ENCODE measurements at places on chromosomes 6 and 20. TPM values are rescaled to one million over a fixed set of nuclear protein-coding genes. Genes with fewer than 3 reads are reported as not detected.

DNA sequence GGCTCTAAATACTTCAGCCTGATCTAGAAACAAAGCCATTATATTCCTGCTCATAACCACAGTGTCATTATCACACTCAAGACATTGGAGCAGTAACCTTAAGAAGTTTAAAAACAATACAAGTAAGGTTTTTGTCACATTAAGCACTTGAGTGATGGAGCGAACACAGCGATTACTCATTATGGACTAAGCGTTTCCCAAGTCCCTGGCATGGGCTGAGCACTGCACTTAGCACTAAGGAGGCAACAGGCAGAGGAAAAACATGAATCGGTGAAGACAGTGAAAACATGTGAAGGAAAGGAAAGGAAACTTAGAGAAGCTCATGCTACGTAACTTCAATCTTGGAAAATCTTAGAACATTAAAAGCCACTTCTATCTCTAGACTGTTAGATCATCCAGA lies 108.7 kb downstream of the SLC24A3 start:
- peak; percentile 25 for DNase-seq

- DNase-seq, result peak; percentile 33
These were observed 95.1 kb downstream of the LIN28B start for GRCh38 chr6:105051941-105052471.

The ADRM1 gene
- 272 TPM for total RNA-seq

- peak; percentile 41 for DNase-seq
These were observed 182.5 kb upstream of the TENT5A start for GRCh38 chr6:81934936-81935335.

The CTAGE9 gene
- not detected for total RNA-seq

The SAMD10 gene
- total RNA-seq, result 1.2 TPM

The PRND gene
- total RNA-seq, result not detected

GRCh38 chr20:20832715-20833114 lies 120.3 kb upstream of the RALGAPA2 start:
- no peak for DNase-seq

DNA sequence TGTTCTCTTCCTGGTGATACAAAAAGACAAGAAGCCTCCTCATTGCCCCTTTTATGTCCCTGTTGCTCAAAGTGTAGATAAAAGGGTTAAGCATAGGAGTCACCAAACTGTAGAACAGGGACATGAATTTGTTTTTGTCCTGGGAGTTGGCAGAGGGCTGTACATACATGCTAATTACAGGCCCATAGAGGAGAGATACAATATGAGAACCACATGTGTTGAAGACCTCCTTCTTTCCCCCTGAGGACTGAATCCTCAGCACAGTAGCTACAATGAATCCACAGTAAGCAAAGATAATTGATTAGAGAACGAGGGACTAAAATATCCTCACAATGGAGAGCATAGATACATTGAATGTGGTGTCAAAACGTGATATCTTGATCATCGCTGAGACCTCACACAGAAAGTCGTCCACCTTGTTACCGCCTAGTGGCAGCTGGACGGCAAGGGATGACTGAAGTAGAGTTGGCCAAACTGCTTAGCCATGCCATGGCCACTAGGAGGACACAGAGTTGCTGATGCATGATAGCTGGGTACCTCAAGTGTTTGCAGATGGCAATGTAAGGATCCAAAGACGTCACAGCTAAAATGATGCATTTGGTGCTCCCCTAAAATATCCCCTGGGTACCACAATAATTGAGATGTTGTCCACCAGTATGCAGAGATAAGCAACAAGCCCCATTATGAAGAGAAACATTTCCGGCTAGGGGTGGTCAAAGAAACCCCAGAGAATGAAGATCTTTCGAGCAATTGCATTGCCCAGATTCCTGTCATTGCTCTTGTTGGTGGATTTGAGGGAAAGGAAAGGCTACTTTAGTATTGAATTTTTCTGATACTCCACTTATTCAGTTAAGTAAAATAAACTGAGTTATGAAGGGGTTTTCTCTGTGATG lies 15.0 kb downstream of the OR2B3 start:
- peak; percentile 50 for DNase-seq

The SLC52A3 gene
- 0.57 TPM for total RNA-seq

DNA sequence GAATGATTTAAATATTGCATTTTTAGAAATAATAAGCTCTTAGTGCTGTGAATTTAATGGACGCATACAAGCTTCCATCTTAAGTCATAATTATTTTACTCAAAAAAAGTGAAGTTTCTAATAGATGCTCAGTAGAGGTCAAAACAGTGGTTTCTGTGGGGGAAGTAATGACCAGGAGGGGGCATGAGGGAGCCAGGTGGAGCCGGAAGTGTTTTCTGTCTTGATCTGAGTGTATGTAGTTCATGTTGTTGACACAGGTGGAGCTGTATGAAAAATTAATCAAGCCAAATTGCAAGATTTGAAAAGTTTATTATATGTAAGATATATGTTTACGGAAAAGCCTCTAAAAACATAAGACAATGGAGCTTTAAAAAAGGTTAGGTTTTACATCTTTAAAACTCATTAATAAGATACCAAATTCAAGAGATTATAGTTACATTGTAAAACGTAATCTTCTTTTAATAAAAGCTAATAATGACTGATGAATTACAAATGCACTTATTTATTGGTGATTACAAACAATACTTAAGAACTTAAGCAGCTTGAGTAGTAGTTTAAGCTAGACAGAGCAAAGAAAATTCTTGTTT lies 68.0 kb downstream of the PLAGL1 start:
- peak; percentile 68 for DNase-seq

- DNase-seq, result no peak
These were observed 371.8 kb upstream of the SULF2 start for GRCh38 chr20:48156951-48157700.

- no peak for DNase-seq
These were observed 140.7 kb upstream of the FLRT3 start for GRCh38 chr20:14478126-14478525.

The MAS1 gene
- total RNA-seq, result not detected

GRCh38 chr20:48332555-48332954 lies 495.2 kb downstream of the PREX1 start:
- DNase-seq, result peak; percentile 79

DNA sequence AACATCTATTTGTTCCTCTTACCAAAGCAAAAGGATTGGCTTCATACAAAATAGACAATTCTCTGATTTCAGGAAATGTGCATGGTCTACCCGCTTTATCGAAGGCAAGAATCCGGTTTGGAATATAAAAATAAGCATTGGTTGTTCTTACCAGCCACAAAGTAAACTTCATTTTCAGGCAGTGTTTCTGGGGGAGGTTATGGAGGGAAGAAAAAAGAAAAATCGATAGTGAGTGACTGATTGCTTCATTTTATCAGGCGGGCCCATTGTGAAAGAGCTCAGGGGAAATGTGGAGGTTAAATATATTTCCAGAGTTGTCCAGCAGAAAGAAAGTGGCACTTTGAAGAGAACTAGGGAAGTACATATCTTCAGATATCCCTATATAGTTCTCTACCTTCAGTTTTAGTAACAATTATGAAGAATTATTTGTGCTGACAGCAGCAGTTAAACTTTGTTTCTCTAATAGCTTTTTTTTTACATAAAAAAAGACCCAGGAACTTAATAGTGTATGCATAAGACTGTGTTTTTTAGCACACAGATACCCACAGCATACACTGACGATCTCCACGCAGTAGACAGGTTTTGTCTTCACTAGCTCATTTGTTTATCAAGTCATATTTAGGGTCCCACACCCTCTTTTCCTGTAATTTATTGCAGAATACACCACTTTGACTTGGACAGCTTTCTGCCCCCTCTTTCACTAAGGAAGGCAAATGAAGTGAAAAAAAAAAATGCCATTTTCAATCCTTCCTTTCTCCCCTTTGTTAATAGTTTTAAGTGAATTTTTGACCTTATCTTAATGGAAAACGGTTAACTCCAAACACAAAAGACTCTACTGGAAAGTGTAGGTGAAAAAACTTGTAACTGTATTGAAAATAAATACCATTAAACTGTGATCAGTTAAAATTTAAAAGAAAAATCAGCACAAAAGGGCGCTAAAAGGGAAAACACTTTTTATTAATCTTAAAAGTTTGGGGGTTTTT lies 2.9 kb downstream of the POU3F2 start:
- DNase-seq, result no peak

- DNase-seq, result no peak
These were observed 120.5 kb downstream of the SULF2 start for GRCh38 chr20:47664744-47665143.

DNA sequence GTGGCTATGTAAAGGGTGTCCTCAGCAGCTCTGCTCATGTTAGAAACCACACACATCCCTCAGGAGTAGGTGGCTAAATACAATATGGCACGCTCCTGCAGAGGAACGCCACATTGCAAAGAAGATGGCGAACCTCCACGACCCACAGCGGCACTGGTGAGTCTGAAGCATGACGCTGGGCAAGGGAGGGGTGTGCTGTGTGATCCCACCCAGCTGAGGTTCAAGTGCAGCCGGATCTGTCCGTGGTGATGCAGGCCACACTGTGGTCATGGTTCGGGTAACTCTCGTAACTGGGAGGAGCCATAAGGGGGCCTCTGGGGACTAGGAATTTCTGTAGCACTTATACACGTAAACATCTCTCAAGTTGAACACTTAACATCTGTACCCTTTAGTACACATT lies 23.4 kb upstream of the APMAP start:
- no peak for DNase-seq

DNA sequence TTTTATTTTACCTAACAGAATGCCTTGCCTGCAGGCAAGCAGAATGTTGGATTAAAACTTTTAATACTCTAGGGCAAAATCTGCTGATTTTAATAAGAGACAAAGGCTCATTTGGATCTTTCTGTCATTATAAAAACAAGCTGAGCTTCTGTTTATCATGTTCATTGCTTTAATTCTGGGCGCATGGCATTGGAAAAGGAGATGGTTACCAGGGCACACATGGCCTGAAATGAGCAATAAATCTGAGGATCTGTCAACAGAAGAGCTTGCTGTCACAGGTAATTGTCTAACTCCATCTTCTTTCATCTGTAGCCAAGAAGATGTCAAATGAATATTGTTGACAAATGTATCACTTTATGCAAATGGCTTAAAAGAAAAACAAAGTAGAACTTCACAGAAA lies 439.6 kb downstream of the DOK5 start:
- DNase-seq, result no peak

GRCh38 chr6:126063512-126064146 lies 77.3 kb downstream of the TRMT11 start:
- peak; percentile 94 for DNase-seq

DNA sequence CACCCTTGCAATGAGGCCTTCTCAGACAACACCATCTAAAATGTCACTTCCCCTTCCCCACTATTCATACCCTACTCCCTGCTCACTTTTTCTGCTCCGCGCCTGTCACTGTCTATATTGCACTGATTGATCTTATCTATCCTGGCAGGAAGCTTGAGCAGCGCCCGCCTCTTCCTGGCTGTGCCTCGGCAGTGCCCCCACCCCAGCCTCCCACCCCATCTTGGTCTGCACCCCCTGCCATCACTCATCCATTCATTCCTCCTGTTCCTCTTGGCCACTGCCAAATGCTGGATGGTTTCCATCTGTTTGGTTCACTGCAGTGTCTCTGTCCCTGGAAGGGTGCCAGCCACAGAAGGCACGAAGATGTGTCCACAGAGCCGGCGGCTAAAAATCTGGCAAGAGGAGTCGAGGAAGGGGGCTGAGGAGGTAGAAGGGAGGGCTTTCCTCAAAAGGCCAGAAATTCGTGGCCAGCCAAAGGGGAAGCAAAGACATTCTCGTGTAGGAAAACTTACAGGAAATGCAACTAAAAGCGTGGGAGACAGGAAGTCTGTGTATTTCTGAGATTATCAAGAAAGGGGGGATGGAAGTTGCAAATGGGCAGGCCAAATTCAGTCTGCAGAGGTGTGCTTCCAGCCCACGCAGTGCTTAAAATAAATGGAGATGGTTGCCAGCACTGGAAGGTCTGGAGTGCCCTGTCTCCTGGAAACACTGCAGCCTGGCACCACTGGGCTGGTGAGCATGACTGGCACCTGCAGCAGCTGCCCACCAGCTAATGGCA lies 27.6 kb downstream of the SYNJ2 start:
- peak; percentile 91 for DNase-seq

DNA sequence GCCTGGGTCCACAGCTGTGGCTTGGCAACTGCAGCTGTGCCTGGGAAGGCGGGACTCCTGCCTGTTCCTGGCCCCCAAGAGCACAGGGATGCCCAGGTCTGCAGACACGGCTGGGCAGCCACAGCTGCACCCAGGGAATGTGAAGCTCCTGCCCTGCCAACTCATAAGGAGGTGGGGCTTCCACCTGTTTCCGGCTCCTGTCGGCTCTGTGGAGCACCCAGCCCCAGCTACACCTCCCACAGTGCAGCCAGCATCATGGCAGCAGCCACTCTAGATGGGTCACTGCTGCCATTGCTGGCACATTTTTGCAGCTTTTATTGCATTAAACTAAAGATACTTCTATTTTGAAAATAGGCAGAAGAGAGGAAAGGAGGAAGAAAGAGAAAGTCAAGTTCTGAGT lies 207.9 kb downstream of the SAMD5 start:
- peak; percentile 10 for DNase-seq

DNA sequence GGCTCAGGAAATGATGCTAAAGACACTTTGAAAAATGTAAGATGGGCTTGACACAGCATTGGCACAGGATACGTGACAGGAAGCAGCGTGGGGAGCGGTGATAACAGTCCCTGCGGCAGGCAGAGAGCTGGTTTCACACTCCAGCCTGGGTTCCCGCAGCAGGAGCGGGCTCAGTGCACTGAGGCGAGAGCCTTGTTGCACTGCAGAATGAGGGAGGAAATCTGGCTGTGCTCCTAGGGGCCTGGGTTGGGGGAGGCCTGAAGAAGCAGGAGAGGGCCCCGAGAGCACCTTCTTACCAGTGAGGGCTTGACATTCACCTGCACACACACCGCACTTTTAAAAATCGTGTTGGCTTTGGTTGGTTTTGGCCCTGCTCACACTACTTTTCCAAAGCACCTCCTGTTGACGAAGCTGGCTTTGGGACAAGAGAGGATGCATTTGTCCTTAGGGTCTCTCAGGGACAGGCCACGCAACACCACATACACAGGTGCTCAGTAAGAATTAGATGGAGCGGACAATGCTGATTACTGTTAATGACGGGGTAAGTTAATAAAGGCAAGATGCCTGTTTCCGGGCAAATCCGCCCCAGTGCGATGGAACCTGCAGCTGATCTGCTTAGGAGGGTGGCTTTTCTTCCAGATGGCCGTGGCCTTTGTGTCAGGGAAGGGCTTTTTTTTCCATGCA lies 49.4 kb upstream of the ARMC2 start:
- no peak for DNase-seq

The APOBEC2 gene
- not detected for total RNA-seq

The PPP1R16B gene
- not detected for total RNA-seq
